AG20443 (cell line): ENCODE measurements at places on chromosomes 13 and 19.

DNA sequence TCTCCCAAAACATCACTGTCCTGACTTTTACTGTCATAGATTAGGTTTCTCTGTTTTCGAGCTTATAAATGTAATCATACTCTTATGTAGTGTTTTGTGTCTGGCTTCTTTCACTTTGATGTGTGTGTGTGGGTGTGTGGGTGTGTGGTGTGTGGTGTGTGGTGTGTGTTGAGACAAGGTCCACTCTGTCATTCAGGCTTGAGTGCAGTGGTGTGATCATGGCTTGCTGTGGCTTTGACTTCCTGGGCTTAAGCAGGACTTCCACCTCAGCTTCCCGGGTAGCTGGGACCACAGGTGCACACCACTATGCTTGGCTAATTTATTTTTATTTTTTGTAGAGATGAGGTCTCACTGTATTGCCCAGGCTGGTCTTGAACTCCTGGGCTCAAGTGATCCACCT lies 59.6 kb downstream of the PDS5B start:
- DNase-seq: no peak

GRCh38 chr13:24870380-24870760 lies 106.4 kb downstream of the RNF17 start:
- no peak for DNase-seq

DNA sequence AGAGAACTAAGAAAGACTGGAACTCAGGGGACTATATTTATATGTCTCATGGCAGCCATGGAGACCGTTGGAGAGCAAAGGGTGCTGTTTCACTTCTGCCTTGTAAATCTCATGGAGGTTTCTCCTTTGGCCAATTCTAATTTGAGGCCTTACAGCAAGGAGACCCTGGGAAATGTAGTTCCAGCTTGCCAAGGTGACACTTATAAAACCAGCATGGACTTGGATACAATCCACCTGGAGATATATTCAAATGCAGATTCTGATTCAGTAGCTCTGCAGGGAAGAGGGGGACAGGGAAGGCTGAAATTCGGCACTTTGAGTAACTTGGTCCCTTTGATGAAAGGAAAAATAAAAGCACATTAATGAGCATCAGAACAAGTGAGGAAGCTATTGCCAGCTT lies 90.0 kb downstream of the OXGR1 start:
- DNase-seq: no peak

- no peak for DNase-seq
These were observed 13.8 kb downstream of the YJU2 start for GRCh38 chr19:4260613-4261191.

DNA sequence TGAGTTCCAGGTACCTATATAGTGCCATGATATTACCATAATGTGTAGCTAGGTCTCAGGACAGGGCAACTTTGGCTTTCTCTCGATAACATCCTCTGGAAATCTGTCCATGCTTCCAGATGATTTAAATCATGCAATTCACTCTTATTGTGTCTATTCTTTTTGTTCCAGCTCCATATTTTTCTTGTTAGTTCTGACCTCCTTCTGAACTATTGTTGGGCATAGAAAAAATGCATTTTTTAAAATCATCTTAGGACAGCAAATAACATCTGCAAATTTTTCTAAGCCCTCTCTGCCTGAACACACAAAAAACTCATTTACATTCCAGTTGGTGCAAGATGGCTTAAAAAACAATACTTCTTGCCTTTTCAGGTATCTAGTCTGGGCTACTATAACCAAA lies 1561.0 kb upstream of the MIR17HG start:
- no peak for DNase-seq

DNA sequence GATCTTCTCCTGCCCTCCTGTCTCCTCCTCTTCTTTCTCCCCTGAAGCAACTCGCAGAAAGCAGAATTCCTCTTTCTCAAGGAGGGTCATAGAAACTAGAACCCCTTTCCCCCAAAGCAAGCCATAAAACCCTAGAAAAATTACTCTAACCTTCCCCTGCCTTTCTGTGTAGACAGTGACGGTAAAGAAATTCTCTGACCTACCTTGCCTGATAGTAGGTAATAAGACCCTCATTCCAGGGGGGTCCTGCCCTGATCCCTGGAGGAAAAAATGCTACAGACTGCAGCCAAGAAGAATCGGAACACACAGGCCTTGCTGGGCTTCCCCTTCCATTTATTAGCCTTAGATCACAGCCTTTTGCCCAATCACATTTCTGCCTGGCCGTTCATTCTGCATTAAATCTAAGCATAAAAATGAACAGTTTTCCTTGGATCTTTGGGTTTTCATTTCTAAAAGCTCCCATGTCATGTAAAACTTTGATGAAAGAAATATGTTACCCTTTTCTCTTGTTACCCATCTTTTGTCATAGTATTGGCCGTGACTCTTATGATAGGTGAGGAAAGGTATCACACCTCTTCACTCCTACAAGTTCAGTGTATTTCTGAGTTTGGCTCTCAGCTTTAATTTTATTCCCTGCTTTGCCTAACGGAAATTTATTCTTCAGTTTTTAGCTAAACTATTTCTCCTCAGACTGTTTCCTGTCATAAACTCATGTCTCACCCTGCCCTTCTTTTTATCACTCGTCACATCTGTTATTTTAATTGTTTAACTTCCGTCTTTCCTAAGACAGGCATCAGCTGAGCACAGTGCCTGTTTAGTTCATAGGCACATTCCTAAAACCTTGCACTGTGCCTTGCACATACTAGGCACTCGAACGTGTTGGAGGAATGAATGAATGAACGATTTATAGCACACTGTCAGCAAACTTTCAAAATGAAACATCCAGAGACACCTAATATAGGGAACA lies 20.4 kb upstream of the CPB2 start:
- no peak for DNase-seq

GRCh38 chr19:58466089-58466759 lies 656 bp upstream of the ZNF324 start:
- DNase-seq: no peak

- no peak for DNase-seq
These were observed 17.3 kb downstream of the MKNK2 start for GRCh38 chr19:2033825-2034159.

- peak; percentile 38 for DNase-seq
These were observed 36.6 kb upstream of the OXGR1 start for GRCh38 chr13:97030705-97031452.

- no peak for DNase-seq
These were observed 24.5 kb upstream of the DPP9 start for GRCh38 chr19:4748185-4748584.

- DNase-seq: peak; percentile 84
These were observed 9.9 kb upstream of the ATG4D start for GRCh38 chr19:10533646-10534386.

DNA sequence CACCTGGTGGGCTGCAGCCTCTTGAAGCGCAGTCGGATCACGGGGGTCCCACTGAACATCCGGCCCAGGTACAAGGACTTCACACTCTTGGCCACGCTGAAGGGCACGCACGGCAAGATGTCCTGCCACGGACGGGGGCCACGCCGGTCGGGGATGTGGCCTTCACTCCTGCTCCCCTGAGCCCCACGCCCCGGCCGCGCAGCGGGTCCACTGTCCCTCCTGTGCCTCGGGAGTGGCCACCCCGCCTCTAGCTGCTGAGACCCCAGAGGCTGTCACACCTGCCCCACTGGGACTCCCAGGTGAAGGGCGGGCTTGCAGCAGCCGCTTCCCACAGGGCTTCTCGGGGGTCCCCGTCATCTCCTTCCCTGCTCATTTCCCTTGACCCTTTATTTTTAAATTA lies 31.2 kb downstream of the GAS6 start:
- no peak for DNase-seq

DNA sequence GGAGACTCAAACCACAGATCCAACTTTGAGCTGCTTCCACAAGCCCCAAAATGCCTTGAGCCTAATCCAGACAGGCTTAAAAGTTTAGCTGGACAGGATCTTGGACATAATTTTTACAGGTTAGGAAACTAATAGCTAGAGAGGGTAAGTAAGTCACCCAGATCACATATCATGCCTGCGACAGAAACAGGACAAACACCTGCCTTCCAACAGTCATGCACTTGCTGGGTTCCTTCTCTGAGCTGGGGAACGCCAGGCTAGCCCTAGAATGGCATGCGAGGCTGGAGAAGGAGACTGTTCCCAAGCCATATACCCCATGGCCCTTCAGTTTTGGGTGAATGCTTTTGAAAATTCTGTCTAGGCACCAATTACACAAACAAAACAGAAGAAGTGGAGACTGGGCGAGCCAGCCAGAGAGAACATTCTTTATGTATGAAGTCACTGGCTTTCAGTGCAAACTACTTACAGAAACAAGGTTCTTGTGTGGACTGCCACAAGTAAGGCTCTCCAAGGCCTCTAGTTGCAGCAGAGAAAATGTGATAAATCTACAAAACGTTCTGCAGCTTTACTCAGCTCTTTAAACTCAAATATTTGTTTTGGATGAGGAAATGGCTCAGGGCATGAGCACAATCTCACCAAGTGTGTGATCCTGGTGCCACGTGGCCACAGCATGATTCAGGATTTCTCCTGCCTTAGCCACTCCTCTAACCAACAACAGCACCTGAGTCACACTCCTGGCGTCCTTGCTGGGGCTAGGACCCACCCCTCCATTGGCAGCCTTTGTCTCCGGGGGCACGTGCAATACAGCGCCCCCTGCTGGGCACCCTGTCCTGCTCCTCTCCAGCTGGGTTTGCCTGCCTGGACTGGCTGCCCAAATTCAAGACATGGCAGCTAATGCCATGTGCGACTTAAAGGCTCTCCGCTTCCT lies 73.4 kb upstream of the UBL3 start:
- DNase-seq: peak; percentile 94

GRCh38 chr19:56966225-56966696 lies 125.7 kb upstream of the PEG3 start:
- no peak for DNase-seq

- DNase-seq: no peak
These were observed 32.7 kb downstream of the LAMP1 start for GRCh38 chr13:113329656-113330312.

GRCh38 chr13:102651892-102652291 lies 43.0 kb downstream of the METTL21C start:
- no peak for DNase-seq

- no peak for DNase-seq
These were observed 281.2 kb downstream of the FOXO1 start for GRCh38 chr13:40384976-40385857.

DNA sequence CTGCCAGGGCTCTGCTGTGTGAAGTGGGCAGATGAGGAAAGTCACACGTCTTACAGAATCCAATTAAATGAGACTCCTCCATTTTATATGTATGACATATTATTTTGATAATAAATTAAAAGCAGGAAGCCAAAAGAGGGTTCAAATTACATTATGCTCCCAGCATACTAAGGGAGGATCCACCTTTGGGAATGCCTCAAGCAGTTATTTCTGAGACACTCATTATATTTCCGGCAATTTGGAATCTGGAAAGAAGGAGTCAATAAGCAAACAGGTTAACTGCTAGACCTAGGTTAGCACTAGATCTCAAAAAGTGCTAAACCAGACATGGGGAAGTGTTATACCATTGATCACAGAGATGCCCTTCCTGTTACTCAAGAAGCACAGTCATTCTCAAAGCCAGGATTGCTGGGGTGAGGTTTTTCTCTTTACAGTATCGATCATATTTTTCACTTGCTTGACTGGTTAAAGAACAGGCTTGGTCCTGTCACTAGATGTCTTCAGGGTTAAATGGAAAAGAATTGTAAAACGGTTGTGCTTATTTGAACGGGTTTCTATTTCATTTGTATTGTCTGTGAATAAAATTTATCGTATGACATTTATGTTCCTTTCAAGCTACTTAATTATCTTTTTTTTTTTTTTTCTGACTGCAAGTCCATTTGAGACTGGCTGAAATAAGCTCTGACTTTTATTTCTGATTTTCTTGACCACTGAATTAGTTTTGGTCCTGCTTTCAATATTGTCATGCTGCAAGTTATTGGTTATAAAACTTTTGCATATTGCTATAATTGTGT lies 523.2 kb downstream of the KLF12 start:
- no peak for DNase-seq

DNA sequence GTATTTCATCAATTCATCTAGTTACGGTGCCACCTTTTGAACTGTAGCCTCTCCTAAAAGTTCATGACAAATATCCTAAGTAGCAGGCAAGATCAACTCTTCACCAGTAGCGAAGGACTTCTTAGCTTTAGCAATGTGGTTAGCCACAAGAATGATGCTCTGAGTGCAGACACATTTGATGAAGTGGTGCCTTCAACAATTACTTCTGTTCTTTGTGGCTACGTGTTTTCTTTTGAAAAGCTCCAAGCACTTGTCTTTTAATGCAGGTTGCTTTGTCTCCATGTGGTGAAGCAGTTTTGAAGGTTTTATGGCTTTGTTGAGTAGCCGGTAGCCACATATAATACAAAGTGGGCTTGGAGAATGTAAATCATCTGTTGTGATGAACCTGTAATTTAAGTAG lies 194.7 kb downstream of the B3GLCT start:
- DNase-seq: no peak

GRCh38 chr13:40161931-40162330 lies 504.5 kb downstream of the FOXO1 start:
- no peak for DNase-seq

DNA sequence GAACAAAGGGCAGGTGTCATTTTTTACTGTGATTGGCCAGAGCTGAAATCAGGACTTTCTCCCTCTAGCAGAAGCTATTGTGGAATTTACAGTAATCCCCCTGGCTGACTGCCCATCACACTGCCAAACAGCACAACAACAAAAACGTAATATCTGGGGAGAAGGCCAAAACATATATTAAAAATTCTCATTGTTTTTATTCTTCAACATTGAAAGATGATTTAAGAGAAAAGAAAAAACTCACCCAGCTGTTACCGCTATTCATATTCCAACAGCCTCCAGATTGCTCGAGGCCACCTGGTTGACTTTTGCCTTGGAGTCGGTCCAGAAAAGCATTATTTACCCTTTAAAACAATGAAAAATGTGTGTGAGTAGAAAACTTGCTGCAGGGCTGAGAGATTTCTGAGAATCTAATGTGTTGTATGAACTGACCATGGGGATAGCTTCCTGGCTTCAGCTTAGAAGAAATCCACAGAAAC lies 97.2 kb downstream of the EPSTI1 start:
- no peak for DNase-seq

- DNase-seq: no peak
These were observed 33.9 kb upstream of the CCNE1 start for GRCh38 chr19:29777781-29778309.

GRCh38 chr19:48635966-48636858 lies 967 bp downstream of the DBP start:
- DNase-seq: no peak

GRCh38 chr19:55549500-55550320 lies 4.4 kb upstream of the SBK3 start:
- peak; percentile 83 for DNase-seq

DNA sequence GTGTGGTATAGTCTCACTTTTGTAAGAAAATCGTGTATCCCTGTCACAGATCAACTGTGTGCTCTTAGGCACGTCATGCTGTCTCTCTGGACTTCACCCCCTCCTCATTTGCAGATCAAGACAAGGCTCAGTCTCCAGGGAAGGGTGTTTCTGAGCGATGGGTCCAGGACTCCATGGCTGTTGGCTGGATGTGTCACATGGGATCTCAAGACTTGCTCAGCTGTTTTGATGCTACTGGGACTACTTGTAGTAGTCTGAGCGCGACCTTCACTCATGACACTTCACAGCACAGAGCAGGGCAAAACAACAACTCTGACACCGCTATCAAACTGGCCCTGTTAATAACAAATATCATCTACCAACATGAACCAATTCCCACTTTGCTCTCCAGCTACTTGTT lies 36.2 kb downstream of the SMAD9 start:
- no peak for DNase-seq
